Fibroblast of the conjunctiva (primary cell): ENCODE measurements at places on chromosomes 2 and 18.

- DNase-seq, result no peak
Measured at GRCh38 chr2:98555696-98556095, 52.6 kb downstream of the COA5 start.

- DNase-seq, result no peak
Measured at GRCh38 chr2:118945881-118946280, 3.9 kb downstream of the MARCO start.

- DNase-seq, result no peak
Measured at GRCh38 chr2:221521233-221521845, 50.8 kb downstream of the EPHA4 start.

DNA sequence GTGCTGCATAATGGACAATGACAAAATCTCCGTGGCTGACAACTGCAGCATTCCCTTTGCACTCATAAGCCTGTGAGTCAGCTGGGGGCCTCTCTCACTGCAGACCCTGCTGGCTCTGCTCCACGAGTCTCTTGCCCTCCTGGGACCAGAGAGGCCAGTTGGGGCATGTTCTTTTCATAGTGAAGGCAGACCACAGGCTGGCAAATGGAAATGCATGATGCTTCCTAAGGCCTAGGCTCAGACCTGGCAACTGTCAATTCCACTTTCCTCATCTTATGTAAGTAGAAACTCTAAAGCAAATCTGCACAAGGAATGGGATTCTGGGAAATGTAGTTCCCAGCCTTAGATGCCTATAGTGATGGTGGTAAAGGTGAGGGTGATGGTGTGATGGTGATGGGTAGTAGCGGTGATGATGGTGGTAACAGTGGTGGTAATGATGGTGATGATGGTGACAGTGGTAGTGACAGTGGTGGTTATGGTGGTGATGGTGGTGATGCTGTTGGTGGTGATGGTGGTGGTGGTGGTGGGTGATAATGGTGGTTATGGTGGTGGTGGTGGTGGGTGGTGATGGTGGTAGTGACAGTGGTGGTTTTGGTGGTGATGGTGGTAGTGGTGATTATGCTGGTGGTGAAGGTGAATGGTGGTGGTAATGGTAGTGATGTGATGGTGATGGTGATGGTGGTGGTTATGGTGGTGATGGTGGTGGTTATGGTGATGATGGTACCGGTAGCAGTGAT lies 185.8 kb upstream of the ARL4C start:
- DNase-seq, result no peak

DNA sequence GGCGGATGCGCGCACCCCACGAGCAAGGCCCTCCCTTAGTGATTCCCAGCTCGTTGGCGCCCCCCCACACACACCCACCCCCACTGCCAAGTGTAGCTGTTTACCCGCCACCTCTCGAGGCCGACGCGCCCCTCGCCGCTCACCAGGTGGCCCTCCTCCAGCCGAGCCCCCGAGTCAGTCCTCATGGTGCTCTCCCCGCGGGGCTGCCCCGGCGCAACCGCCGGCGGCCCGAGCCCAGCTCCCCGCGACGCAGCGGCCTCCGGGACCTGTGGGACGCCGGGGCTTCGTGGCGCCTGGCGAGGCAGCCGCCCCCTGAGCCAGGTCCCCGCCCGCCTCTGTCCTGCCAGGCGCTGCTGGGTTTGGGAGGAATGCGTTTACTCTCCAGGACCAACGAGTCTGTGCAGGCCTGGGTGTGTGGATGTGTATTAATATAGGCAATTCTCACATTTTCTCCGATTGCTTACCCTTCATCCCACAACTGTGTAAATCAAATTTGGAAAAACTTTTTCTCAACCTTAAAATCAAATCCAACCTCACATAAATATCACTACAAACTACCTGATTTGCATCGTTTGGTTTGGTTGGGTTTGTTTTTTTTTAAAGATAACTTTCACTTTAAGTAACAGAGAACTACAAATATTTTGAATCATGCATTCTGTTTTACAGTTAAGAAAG lies at the start of gene TMEM237:
Gene TMEM237, minus strand, starts transcription at position 288 of the 675 bp plus-strand sequence. Its CDS starts 103 bp downstream, at position 185.
- no peak for DNase-seq

- DNase-seq, result no peak
Measured at GRCh38 chr2:168633895-168634294, 168.5 kb upstream of the NOSTRIN start.

DNA sequence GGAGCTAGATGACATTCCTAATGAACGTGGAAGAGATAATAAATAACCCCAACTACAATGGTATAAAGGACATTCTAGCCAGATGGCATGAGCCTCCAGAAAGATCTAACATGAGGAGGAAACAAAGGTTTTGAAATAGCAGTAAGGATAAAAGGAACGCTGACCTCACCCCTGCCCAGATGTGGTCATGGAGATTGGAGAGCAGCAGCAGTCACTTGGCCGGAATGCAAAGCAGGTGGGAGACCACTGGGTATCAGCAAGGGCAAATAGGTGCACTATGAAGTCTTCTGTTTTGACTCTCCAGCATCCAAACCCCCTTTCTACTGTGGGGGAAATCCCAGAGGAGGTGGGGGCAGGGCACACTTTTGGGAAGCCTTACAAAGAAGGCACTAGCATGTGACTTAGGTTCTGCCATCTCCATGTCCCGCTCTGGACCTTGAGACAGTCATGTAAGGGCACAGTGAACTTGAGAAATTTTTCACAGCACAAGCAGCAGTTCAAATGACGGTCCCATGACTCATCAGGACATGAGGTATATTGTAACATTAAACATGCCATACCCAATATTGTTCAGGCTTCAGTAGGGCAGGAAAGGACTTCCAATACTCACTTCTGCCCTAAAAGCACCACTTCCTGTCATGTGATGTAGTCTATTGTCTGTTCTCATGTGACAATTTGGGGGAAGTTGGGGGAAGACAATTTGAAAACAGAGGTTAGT lies 55.2 kb downstream of the METTL4 start:
- DNase-seq, result peak; percentile 73

- DNase-seq, result no peak
Measured at GRCh38 chr2:174568425-174568824, 29.2 kb downstream of the WIPF1 start.

- DNase-seq, result no peak
Measured at GRCh38 chr2:75327334-75327733, 128.0 kb upstream of the TACR1 start.
